Germinal center (tissue), 1 donor: ENCODE measurements at places on chromosomes 3 and 15.
A peak's percentile ranks its signal among the peaks of the same experiment; 100 is the strongest.

DNA sequence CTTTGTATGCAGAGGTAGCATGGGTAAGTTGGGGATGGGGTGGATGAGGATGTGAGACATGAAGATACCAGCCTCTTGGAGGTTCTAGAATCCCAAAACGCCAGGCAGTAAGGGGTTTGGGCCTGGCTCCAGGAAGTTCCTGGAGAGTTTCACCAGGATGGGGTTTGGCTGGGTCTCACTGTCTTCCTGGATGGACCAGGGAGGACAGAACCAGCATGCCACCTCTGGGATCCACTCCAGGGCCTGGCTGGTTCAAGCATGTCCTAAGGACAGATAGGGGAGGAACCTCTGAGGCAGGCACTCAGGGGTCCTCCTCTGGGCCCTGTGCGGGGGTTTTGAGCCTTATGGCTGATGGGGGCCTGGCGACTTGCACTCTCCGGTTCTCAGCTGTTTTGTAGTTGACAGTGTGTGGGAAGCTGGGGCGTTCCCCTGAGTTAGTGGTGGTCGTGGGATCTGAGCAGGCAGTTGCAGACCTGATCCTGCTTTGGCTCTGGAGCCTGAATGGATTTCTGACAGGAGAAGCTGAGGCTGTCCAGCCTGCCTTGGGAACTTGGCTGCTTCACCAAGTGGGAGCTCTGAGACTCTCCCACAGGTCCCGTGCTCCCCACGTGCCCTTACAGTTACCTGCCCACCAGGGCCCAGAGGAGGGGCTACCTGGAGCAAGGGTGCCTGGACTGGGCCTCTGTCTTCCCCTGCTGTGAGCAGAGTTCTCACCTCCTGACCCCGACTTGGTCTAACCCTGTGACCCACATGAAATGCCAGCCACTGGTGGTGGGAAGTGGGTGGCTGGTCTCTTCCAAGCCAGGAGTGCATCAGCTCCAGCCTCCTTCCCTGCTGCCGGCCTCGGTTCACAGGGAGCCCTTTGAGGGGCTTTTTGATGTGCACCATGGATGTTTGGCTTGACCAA, 128.4 kb downstream of the EEFSEC start:
- DNase-seq: no peak

DNA sequence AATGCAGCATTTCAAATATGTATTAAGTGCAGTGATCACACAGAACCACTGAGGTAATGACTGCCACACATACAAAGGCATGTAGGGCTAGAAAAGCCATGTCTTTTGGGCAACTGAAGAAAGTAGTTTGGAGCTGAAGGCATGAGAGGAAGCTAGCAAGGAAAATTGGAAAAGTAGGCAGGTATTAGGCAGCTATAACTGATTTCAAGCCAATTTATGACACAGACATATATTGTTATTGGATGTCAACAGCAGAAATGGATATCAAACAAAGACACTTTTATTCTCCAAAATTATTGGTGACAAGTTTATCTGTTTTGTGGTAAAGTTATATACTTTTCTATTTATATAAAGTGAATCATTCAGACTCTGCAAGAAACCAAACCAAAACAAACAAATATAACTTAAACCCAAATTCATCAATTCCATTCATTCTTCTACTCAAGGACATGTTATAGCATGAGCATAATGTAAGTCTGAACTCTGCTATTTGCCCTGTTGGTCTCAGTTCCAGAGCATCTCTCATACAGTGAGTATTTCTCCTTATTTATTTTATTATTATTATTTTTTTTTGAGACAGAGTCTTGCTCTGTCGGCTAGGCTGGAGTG, 307.4 kb upstream of the COL8A1 start:
- no peak for DNase-seq

DNA sequence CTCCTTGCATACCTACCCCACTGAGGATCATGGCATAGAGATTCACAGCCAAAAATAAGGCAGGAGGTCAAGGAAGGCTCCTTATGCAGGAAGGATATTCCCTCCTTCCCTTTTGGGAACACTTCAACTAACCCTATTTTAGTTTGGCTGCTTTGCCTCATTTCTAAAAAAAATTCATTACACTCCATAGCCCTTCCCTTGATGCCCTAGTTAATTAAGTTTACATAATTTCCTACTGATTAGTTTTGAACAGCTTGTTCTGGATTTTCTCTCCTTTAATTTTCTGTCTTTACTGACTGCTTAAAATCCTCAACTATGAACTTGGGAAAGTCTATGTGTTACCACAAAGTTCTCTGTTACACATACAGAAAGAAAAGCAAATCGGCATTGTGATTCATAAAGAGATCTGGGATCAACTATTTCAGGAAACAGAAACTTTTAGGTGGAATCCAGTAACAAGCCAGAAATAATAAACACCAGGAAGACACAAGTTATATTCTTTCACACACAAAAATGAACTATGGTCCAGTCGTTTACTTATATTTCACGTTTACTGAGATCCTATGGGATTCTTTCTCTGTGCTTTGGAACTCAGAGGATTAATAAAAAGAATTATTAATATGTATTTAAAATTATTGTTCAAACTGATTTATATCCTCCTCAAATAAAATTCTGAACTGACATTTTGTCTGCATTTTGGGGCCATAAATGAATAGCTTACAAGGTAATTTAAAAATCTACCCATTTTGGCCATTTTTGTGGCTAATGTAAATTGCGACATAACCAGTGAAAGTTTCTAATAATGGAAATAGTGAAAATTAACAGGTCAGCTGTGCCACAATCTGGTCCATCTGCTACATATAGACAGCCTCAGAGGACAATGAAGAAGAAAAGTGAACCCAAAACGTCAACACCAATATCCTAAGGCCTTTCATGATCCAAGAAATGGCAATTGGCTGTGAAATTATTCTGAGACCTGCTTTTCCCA, 113.8 kb downstream of the FRMD5 start:
- no peak for DNase-seq

DNA sequence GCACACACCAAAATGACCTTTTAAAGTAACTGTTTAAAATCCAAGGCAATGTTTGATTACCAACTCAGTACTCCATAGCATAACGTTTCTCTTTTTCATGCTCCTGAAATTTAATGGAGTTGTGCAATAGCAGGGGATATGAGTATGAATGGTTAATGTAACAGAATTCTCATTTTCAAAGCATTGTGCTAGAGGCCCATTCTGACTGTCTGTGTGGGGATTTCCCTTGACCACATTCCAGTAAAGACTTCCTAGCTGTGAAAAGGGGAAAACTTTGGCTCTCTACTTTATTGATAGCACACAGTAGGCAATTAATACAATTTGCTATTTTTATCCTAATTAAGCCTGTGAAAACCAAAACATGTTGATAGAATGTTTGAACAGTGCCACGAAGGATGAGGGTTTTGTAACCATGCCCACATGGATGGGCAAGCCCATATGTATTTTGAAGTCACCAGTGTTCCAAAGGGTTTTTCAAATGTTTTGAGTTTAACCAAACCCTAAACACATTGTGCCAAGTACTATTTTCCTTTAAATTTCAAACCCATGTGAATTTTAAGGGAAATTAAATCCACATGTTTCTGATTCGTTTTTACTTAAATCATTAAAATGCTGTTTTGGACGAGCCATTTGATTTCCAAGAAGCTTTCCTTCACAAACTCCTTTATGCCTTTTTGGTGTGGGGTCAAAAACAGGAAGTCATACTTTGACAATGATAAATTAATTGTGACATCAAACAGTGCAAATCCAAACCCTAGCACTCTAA, 261.2 kb downstream of the SHOX2 start:
- DNase-seq: no peak

GRCh38 chr3:186534113-186534669, 10.0 kb downstream of the CRYGS start:
- peak; percentile 79 for DNase-seq

DNA sequence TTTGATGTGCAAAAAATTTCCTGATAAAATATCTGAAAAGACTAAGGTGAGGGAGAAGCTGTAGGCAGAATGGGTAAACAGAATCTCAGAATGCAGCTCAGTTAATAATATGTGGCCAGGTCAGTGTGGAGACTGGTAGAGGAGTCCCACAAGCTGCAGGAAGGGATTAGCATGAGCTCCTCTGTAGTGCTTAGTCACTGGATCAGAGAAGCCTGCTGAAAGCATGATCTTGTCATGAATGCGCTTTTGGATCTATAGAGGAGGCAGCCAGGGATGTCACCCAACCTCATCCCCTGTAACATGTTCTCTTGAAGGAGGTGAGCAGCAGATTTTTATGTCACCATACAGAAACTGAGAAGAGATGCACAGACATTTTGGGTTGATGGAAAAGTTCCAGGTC, 1035.3 kb upstream of the GBE1 start:
- DNase-seq: no peak

GRCh38 chr15:43522247-43522646, 4.8 kb downstream of the MAP1A start:
- DNase-seq: no peak

GRCh38 chr3:94114666-94115065, 51.8 kb downstream of the NSUN3 start:
- no peak for DNase-seq

DNA sequence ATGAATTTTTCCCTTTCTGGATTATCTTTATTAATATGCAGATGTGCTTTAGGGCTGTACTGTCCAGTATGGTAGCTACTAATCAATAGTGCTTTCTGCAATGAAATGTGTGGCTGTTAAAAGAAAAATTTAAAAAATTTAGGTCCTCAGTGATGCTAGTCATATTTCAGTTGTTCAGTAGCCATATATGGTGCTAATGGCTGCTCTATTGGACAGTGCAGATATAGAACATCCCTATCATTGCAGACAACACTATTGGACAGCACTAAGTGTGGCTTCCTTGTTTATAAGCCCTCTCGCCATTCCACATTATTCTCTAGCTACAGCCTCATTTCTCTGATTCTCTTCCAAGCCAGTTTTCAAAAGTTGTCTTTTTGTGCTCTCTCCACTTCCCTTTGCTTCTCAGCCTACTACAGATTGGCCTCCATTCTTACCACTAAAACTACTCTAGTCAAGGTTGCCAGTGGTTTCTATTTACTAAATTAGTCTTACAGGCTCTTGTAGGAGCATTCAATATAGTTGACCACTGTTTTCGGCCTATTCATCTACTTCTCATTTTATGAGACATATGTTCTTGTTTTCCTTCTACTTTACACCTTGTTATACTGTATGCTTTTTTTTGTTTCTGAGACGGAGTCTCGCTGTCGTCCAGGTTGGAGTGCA, 9.5 kb downstream of the MAPK6 start:
- no peak for DNase-seq
